NCI-H2029 treated with DMSO at 0.1 percent for 48 hours (cell line): ENCODE measurements at places on chromosomes 13 and 19.

- DNase-seq = no peak
Observed at GRCh38 chr13:111319998-111320911, at the start of gene TEX29. Gene TEX29 (plus strand): TSS chr13:111320642. CDS start chr13:111320891, 249 bp downstream.

- no peak for DNase-seq
Observed at GRCh38 chr13:79791471-79792042, 310.6 kb downstream of the NDFIP2 start.

- no peak for DNase-seq
Observed at GRCh38 chr13:38830442-38831045, 143.7 kb downstream of the FREM2 start.

DNA sequence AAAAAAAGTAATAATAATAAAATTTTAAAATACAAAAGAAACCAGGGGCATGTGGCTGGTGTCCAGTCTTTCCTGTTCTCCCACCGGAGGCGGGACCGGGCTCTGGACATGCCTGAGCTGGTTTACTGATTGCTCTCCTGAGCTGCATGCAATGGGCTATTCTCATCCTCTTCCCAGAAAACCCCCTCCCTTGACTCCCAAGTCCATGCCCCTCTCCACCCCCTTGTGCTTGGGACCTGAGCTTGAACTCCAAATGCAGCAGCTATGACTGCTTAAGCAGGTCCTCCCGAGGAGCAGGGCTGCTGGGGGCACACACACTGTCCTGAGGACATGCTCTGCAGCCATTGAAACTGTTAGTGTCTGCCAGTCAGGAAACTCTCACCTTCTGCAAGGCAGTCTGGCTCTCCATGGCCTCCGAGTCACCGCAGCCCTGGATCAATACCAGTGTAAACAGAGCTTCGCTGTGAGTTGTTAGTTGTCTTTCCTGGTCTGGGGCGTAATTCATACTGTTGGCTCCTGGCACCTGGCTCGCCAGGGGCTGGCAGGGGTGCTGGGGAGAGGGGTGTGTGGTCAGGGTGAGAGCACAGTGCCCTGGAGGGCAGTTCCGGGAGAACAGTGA is 41.6 kb upstream of the CHST8 start:
- DNase-seq = peak; percentile 66

DNA sequence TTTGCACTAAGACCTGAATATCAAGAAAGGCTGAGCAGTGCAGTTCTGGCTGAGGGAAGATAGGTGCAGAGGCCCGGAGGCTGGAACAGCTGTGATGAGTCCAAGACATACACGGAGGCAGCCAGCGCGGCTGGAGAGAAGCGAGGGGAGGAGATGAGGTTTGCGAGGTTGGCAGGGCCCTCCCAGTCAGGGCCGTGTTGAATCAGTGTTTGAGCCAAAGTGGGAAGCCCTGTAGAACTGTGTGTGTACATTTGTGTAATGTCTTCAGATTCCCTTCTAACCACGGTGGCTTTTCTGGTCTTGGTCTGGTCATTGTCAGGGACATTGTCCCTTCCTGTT is 34.9 kb downstream of the PAK4 start:
- DNase-seq = no peak

DNA sequence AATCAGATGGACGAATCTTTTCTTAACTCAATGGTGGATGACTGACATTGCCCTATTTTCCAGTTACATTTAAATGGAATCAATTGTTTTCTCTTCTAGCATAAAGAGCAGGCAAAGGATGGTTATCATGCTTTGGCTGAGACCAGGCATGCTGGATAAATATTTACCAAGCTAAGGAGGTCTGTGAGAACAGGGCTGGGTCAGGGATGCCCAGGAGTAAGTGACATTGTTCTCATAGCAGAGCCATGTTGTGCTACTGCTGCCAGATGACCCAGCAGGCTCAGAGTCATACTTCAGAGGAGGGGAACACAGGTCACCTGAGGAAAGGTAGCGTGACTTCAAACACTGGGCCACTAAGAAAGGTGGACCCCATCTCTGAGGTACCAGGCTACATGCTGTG is 116.0 kb upstream of the RNF113B start:
- no peak for DNase-seq

GRCh38 chr13:107070792-107071191 is 502.9 kb upstream of the ARGLU1 start:
- no peak for DNase-seq

DNA sequence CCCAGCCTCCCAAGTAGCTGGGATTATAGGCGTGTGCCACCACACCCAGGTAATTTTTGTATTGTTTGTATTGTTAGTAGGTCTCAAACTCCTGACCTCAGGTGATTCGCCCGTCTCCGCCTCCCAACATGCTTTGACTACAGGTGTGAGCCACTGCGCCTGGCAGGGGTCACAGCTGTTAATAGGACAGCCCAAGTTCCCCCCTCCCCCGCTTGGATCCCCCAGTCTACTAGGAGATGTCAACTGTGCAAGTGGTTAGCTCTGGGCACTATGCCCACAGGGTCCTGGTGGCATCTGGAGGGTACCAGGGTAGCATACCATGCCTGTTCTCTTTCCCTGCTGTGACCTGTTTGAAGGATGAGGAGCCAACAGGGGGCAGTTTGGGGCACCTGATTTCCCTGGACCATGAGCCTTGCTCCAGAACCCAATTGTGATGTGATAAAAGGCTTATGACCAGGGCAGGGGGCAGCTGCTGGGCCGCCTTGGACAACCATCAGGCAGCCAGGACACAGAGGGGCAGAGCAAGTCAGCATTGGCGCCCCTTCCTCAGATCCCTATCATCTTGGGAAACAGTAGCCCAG is at the start of gene TSPAN16:
Gene TSPAN16, plus strand, starts transcription at position 496 of the 581 bp plus-strand sequence. CDS start 138 bp downstream, outside the sequence.
- DNase-seq = no peak
